Fibroblast of the aortic adventitia (primary cell): ENCODE measurements at places on chromosomes 12 and 14.

- DNase-seq: peak; percentile 99
Measured at GRCh38 chr12:101925361-101925760, 48.0 kb downstream of the DRAM1 start.

GRCh38 chr14:103880348-103881267 lies 33.2 kb upstream of the PPP1R13B start:
- DNase-seq: peak; percentile 73

- no peak for DNase-seq
Measured at GRCh38 chr14:103404920-103405319, 19.7 kb downstream of the MARK3 start.

GRCh38 chr14:96038558-96038919 lies 623 bp upstream of the C14orf132 start:
- DNase-seq: no peak

GRCh38 chr12:28099871-28100270 lies 90.4 kb upstream of the CCDC91 start:
- DNase-seq: no peak
